ENCODE measurements at places on chromosomes 3 and 15. TPM values are rescaled to one million over a fixed set of nuclear protein-coding genes. Genes with fewer than 3 reads are reported as not detected.

The CHDH gene
- 0.02 TPM for total RNA-seq

The MINAR1 gene
- 1.3 TPM for total RNA-seq

The ZKSCAN7 gene
- total RNA-seq: 0.99 TPM

The ADAMTS7 gene
- 5.5 TPM for total RNA-seq

The LMOD3 gene
- total RNA-seq: not detected

The RBMS3 gene
- total RNA-seq: 6.5 TPM

The CCDC54 gene
- not detected for total RNA-seq

The HMG20A gene
- total RNA-seq: 28.8 TPM

The TSPAN3 gene
- total RNA-seq: 423 TPM

The SLC28A2 gene
- not detected for total RNA-seq

The DNAJA4 gene
- not detected for total RNA-seq

The APBA2 gene
- total RNA-seq: 17.7 TPM

The CPA3 gene
- total RNA-seq: not detected

The CKMT1B gene
- 0.95 TPM for total RNA-seq

The RAB6B gene
- total RNA-seq: 1.5 TPM

The ROBO1 gene
- 24.7 TPM for total RNA-seq

The PGBD4 gene
- 1.0 TPM for total RNA-seq

The GABRG3 gene
- total RNA-seq: not detected

The STRA6 gene
- 12.9 TPM for total RNA-seq

The TM4SF4 gene
- not detected for total RNA-seq

The CPEB1 gene
- total RNA-seq: 6.6 TPM

The ARIH2 gene
- total RNA-seq: 82.2 TPM

The PPP1R14D gene
- total RNA-seq: not detected

The ATRIP gene
- total RNA-seq: 5.7 TPM

The DNAH12 gene
- not detected for total RNA-seq

The PLSCR4 gene
- 15.0 TPM for total RNA-seq

The LAMB2 gene
- total RNA-seq: 40.7 TPM

The IL20RB gene
- total RNA-seq: 61.5 TPM

The ITIH1 gene
- not detected for total RNA-seq

The GOLGA8N gene
- 0.45 TPM for total RNA-seq

The SOX14 gene
- total RNA-seq: not detected

The CAV3 gene
- not detected for total RNA-seq

The EEFSEC gene
- 4.3 TPM for total RNA-seq

The MNS1 gene
- 0.66 TPM for total RNA-seq

The GRIP2 gene
- not detected for total RNA-seq

The DOCK3 gene
- 0.02 TPM for total RNA-seq

The CCR9 gene
- total RNA-seq: not detected

The PLCB2 gene
- 2.4 TPM for total RNA-seq

The UBA7 gene
- total RNA-seq: 10.4 TPM

All from H4 (cell line).